Stimulated activated CD4-positive, alpha-beta T cell treated with anti-CD3 and anti-CD28 coated beads, Interleukin-1b, Interleukin-23, amount 100 ng/mL, for 24 hours (primary cell): ENCODE measurements at places on chromosomes 2 and 18.

DNA sequence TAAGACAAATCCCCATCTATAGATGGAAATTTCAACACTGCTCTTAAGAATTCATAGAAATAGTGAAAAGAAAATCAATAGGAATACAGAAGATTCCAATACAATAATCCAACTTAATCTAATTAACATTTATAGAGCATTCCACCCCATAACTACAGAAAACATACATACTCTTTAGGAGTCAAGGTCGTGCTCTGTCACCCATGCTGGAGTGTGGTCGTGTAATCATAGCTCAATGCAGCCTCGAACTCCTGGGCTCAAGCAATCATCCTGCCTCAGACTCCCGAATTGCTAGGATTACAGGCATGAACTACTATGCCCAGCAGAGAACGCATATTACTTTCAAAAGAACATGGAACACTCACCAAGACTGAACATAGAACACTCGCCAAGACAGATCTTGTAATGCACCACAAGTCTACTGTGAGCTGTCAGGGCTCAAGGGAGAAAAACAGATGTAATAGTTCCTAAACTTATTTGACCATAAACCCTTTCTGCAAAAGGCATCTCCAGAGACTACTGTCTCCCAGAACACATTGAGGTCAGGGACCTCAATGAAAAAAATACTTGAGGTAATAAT is 14.1 kb downstream of the MEMO1 start:
- DNase-seq, result no peak

GRCh38 chr2:231525248-231526163 is 4.7 kb downstream of the NMUR1 start:
- no peak for DNase-seq

- DNase-seq, result no peak
Observed at GRCh38 chr2:233414273-233414654, 60.0 kb downstream of the DGKD start.

DNA sequence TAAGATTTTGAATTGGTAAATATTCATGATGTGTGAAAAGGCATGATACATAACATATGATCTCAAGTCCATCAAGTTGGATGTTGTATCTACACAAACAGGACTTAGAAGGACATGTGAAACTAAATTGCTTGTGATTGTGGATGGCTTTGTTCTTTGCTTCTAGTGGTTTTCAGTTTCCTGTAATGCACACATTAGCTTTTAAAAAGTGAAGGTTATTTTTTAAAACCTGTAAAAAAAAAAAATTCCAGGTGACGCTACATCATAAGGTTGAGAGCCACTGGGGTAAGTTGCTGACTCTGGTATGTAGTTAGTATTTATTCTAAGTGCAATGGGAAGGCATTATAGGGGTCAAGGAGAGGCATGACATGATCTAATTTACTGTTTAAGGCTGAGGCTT is 48.4 kb upstream of the TMEM247 start:
- DNase-seq, result no peak

- no peak for DNase-seq
Observed at GRCh38 chr2:174979996-174980395, 25.2 kb downstream of the CHN1 start.

- no peak for DNase-seq
Observed at GRCh38 chr18:3392467-3392855, 57.5 kb upstream of the TGIF1 start.

GRCh38 chr2:54556621-54557121 is 100.5 kb downstream of the SPTBN1 start:
- no peak for DNase-seq

DNA sequence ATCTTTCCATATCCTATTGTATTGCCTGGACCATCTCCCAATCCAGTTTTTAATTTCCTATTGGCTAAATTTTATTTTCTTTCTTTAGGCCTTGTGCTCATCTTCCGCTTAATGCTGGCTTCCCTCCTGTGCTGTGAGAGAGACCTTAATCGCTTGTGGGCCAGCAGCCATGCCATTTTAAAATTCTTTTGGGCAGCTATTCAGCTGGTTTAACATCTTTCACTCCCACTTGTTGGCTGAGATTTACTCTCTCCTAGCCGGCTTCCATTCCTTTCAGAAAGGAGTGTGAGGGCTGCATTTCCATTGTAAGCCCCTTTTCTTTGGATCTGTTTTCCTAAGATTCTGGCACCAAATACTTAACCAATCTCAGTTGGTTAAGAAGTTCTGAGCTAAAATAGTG is 140.9 kb upstream of the RASGRP3 start:
- no peak for DNase-seq

DNA sequence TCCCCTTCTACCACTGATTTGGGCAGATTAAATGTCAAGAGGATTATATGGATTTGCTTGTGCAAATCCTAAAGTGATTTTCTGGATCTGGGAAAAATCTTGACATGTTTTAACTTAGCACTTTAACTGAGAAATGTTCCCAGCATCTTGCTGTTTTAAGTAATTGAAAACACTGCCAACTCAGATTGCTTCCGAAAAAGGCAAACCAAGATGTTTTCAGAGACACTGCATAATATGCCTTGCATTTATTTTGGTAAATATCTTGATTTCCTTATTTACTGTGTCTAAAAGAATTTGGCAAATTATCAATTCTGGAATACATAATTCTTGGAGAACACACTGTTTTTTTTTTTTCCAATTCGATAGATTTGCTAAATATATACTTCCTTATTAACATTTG is 385.0 kb upstream of the FAM98A start:
- DNase-seq, result no peak
